ENCODE measurements at places on chromosomes 4 and X. TPM values are rescaled to one million over a fixed set of nuclear protein-coding genes. Genes with fewer than 3 reads are reported as not detected.
A peak's percentile ranks its signal among the peaks of the same experiment; 100 is the strongest.

The FAM156B gene
- 15.1 TPM for total RNA-seq

The GAGE12D gene
- not detected for total RNA-seq

The UGT2B15 gene
- not detected for total RNA-seq

The IL2RG gene
- total RNA-seq, result 1.7 TPM

The PAGE2B gene
- total RNA-seq, result not detected

The COX7B2 gene
- not detected for total RNA-seq

DNA sequence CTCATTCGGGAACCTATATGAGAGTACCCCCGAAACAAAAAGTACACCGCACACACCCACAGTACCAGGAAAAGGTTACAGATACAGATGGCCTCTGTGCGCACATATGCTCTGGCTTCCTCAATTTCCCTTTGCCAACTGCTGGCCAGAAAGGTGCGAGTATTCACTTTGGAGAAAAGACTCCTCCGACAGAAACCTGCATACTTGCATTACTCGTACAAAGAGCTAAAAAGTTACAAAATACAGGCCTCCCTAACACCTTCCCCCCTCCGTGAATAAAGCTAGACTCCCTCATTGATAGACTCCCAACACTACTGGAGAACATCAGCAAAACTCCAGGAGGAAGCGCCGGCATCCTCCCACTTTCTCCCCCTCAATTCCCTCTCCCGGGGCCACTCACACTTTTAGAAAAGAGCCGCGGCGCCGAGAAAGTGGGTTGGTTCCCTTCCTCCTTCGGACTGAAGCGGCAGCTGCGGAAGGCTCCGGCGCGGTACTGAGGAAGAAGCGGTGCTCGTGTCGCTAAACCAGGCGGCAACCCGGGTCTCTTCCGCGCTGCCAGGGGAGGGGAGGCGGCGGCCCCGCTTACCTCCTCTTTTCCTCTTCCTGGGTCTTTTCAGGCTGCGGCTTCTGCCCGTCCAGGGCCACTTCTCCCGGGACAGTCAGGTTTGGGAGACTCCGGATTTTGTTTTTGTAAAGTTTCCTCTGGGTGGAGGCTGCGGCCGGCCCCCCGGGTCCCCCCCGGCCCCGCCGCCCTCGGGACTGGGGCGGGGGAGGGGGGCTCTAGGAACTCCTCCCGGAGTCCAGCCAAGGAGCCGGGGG, 1.1 kb downstream of the FBXW7 start:
- DNase-seq, result no peak

DNA sequence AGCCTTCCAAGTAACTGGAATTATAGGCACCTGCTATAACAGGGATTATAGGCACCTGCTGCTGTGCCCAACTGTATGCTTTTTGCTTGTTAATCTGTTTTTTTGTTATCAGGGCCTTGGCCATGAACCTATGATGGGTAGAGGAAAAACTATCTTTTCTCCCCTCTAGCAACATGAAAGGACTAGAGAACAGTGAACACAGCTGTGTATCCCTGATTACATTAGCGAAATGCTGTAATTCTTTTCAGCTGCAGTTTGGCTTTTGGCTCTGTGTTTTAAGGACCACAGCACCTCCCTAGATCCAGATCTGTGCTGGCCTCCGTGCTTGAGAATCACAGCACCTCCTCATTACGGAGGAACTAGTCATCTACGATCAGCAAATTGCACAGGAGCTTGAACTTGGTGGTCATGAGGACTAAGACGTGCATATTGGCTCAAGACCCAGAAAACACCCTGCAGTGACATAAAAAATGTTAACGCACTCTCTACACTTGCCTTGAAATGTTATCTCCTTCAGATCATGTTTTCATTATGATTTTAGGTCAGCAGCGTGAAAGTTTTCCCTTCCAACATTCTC, 57.7 kb upstream of the S100G start:
- no peak for DNase-seq

DNA sequence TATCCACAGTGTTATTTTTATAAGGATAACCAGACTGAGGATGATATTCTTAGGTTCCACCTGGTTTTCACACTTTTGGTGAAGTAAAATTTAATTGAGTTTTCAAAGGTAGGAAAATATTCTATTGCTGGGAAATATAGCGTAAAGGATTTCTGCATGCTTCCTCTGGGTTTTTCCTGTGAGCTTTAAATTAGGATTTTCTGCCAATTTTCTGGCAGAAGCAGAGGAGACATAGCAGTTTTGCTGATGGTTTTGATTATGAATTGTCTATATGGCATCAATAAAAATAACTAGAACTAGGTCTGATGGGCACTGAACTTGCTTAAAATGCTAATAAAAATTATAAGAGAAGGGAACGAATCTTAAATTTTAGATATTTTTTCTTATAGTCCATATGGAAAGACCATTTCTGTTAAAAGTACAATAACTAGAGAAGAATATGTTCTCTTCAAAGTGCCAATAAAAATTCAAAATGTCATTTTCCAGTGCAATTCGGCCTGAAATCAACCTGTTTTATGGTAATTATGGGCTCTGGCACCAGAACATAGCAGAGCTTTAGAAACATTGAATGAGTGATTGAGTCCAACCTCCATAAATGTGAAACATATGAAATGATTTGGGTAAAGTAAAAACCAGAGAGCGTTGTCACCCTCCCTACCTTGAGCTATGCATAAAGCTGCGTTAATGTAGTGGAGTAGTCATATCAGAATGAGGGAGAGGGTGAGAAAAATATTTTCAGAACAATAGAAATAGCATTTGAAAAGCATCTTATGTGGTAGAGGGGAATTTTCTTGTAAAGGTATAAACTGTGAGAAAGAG, 279.7 kb downstream of the SPRY1 start:
- DNase-seq, result no peak

DNA sequence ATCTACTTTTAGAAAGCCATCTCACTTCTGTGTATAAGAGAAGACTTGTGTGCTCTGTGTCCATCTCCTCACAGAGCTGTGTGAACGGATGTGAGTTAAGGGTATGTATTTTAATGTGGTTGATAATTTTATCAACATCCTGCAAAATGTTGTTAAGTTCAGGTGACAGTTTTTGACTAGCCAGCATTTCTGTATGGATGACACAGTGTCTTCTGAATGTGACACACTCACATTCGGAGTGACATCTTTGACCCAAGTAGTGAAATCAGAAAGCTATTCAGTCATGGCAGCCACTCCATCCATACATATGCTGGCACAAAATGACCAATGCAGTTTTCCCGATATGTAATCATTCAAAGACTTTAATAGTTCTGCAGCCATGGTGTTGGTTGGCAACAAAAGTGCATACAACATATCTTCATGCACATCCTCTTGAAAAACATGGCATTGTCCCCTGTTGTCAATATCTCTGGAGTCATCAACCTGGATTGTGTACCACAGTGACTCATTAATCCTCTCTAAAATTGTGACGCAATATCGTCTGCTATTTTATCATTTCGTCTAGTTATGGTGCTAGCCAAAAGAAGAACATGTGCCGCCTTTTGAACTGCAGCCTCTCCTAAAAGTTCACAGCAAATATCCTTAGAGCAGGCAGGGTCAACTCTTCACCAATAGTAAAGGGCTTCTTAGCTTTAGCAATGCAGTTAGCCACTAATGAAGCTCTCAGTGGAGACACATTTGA, 6.8 kb upstream of the FGF2 start:
- no peak for DNase-seq

DNA sequence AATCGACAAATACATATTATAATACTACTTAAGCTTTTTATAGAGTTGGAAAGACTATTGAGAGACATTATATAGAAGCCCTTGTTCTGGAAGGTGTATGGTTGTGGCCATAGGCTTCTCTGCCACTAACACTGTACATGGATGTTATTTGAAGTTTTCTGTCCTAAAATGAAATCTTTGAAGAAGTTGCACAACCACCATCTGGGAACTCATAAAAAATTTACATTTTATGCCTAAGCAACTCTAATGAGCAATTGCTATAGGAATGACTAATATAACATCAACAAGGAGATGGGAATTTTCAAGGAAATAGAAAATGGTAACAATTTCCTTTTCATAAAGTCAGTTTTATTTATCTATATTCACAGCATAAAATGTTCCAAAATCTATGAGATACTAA, 7.4 kb downstream of the HTN1 start:
- DNase-seq, result no peak

- no peak for DNase-seq
These were observed 11.3 kb downstream of the SLC10A6 start for GRCh38 chr4:86837691-86838503.

DNA sequence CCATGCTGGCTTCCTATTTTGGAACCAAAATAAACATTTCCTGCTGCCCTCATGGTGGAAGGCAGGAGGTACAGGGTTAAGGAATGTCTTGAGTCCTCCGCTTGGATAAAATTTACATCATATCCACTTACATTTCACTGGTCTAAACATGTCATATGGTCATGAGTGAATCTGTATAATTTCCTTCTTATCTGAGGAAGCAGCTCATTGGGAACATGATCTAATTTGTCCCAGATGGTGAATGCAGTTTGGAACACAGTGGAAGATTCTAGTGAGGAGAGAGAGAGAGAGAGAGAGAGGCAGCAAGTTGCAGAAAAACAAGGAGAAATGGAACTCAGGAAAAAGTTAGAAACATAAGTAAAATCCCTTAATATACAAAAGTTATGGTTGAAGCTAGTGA, 46.8 kb downstream of the MXRA5 start:
- no peak for DNase-seq

GRCh38 chr4:105306820-105307219, 160.1 kb downstream of the TET2 start:
- no peak for DNase-seq

DNA sequence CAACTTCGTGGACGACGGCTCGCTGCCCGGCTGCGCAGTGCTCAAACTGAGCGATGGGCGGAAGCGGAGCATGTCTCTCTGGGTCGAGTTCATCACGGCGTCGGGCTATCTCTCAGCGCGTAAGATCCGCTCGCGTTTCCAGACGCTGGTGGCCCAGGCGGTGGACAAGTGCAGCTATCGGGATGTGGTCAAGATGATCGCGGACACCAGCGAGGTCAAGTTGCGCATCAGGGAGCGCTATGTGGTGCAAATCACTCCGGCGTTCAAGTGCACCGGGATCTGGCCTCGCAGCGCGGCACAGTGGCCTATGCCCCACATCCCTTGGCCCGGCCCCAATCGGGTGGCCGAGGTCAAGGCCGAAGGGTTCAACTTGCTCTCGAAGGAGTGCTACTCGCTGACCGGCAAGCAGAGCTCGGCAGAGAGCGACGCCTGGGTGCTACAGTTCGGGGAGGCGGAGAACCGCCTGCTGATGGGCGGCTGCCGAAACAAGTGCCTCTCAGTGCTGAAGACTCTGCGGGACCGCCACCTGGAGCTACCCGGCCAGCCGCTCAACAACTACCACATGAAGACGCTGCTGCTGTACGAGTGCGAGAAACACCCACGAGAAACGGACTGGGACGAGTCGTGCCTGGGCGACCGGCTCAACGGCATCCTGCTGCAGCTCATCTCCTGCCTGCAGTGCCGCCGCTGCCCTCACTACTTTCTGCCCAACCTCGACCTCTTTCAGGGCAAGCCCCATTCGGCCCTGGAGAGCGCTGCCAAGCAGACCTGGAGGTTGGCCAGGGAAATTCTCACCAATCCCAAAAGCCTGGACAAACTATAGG, 1.5 kb downstream of the MAB21L2 start:
- DNase-seq, result peak; percentile 85
